ENCODE measurements at places on chromosomes 11 and 22. TPM values are rescaled to one million over a fixed set of nuclear protein-coding genes. Genes with fewer than 3 reads are reported as not detected.

- H3K4me3 ChIP-seq = no peak overlapping the region
- peaks cover 2% of the 10 kb centered on the region for H3K36me3 ChIP-seq
- H3K4me1 ChIP-seq = no peaks in the 10 kb centered on the region
- DNase-seq = no peak
- H3K27ac ChIP-seq = no peak overlapping the region
These were observed 108.9 kb upstream of the NCAM1 start for GRCh38 chr11:112852143-112852866.

GRCh38 chr11:33866936-33867335, 24.9 kb downstream of the LMO2 start:
- no peak overlapping the region for H3K4me3 ChIP-seq
- peaks cover 19% of the 10 kb centered on the region for H3K4me1 ChIP-seq
- no peak for DNase-seq
- no peaks in the 10 kb centered on the region for H3K36me3 ChIP-seq
- H3K27ac ChIP-seq = no peak overlapping the region

TBX10 gene
- total RNA-seq = not detected

DNA sequence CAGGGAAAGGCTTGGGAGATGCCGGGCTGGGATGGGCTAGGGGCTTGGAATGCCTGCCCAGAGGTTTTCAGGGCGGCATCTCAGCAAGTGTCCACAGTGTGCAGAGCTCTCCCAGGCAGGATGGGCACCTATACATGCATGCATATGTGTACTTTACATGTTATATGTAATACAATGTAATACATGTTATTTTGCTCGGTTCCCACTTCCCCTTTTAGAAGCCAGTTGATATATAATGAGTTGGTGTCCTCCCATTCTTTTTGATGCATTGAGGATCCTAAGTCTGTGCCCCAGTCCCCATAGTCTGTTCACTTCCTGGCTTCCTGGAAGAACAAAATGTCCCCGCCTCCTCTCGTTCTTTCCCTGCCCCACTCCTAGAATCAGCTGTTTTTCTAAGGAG, 20.1 kb upstream of the EIF3D start:
- no peaks in the 10 kb centered on the region for H3K36me3 ChIP-seq
- no peak overlapping the region for H3K4me3 ChIP-seq
- peaks cover 10% of the 10 kb centered on the region for H3K27me3 ChIP-seq
- DNase-seq = no peak
- peaks cover 28% of the 10 kb centered on the region for H3K4me1 ChIP-seq

- peaks cover 5% of the 10 kb centered on the region for H3K36me3 ChIP-seq
- H3K4me1 ChIP-seq = peaks cover 17% of the 10 kb centered on the region
- H3K4me3 ChIP-seq = no peak overlapping the region
These were observed 305.0 kb downstream of the BUD13 start for GRCh38 chr11:116467823-116468222.

C11orf91 gene
- total RNA-seq = not detected

TEX12 gene
- not detected for total RNA-seq

PRR14L gene
- total RNA-seq = 104 TPM

GRCh38 chr11:106456647-106457046, 379.2 kb downstream of the AASDHPPT start:
- H3K4me1 ChIP-seq = peaks cover 5% of the 10 kb centered on the region
- peaks cover 2% of the 10 kb centered on the region for H3K27me3 ChIP-seq
- H3K4me3 ChIP-seq = no peak overlapping the region
- no peaks in the 10 kb centered on the region for H3K36me3 ChIP-seq
- H3K27ac ChIP-seq = no peak overlapping the region

All from glutamatergic neuron (in vitro differentiated cells).